Activated T-cell treated with anti-CD3 and anti-CD28 coated beads for 4 hours (primary cell): ENCODE measurements at places on chromosomes 3 and 15.

DNA sequence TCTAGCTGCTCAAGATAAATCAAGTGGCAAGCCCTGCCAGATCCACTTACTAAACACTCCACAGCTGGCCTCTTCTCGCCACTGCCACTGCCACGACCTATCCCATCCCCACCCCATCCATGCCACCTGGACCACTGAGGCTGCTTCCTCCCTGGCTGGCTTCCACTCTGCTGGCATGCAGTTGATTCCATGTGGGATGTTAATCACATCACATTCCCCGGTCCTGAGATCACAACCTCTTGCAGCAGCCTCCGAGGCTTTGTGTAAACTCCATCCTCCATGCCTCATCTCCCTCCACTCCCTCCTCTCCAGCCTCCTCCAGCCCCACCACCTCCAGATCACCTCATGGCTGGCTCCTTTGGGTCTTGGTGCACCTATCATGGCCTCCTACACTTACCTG, 7.7 kb downstream of the NCKIPSD start:
- no peak for DNase-seq

- DNase-seq = no peak
Observed at GRCh38 chr3:66354001-66354400, 133.2 kb downstream of the SLC25A26 start.

GRCh38 chr3:194267744-194268653, 83.1 kb downstream of the CPN2 start:
- no peak for DNase-seq

DNA sequence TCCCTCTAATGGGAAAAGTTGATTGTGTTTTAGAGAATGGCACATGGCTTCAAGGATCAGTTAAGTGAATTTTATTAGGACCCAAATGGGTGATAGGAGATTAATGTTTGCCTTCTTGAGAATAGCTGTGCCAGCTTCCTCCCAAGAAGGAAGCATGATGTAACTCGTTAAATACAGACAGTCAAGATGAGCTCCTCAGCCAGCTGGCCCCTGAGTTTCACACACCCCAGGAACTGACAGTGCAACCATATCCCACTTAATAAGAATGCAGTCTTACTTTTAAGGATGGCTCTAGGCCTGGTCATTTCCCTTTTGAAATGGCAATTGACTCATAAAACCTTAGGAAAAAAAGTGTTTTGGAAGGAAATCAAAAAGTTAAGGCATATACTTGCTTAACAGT, 472.8 kb upstream of the KCNMB2 start:
- DNase-seq = no peak

DNA sequence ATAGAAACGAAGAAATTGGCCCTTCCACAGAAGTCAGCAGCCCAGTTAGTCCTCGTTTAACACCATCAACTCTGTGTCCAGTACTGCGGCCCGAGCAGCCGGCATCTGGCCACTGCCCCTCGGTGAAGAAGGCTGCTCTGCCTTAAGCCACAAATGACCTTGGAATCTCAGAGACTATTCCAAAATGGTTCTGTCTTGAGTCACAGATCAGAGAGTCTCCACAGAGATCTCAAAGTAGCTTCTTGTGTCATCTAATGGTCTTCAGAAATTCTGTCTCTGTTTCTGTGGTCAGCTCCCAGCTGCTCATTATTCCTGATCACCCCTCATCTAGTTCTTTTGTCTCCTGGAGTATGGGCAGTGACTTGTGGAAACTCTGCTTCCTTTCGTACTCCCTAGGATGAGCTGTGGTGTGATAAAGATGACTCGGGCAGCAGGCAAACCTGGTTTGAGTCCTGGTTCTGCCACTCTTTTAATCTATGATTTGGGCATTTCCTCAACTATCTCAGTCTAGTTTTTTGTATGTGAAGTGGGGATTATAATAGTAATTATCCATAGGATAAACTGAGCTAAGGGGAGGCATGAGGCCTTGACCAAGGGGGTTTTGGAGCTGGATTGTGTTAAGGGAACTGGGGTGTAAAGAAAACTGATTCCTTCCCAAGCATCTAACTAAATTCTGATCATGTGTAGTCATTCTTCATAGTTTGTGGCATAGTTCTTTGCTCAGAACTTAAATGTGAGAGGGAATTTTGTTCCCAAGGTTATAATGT, 22.6 kb downstream of the CRTC3 start:
- no peak for DNase-seq
